Stimulated activated CD8-positive, alpha-beta memory T cell treated with anti-CD3 and anti-CD28 coated beads, Interleukin-7, amount 100 ng/mL, for 1 hour (primary cell): ENCODE measurements at places on chromosomes 7 and 10.

- DNase-seq, result no peak
Observed at GRCh38 chr10:5013385-5013784, 9.7 kb upstream of the AKR1C2 start.

GRCh38 chr10:17232276-17232960, 4.4 kb downstream of the VIM start:
- no peak for DNase-seq

- DNase-seq, result no peak
Observed at GRCh38 chr10:24483701-24484100, 240.0 kb downstream of the ARHGAP21 start.

DNA sequence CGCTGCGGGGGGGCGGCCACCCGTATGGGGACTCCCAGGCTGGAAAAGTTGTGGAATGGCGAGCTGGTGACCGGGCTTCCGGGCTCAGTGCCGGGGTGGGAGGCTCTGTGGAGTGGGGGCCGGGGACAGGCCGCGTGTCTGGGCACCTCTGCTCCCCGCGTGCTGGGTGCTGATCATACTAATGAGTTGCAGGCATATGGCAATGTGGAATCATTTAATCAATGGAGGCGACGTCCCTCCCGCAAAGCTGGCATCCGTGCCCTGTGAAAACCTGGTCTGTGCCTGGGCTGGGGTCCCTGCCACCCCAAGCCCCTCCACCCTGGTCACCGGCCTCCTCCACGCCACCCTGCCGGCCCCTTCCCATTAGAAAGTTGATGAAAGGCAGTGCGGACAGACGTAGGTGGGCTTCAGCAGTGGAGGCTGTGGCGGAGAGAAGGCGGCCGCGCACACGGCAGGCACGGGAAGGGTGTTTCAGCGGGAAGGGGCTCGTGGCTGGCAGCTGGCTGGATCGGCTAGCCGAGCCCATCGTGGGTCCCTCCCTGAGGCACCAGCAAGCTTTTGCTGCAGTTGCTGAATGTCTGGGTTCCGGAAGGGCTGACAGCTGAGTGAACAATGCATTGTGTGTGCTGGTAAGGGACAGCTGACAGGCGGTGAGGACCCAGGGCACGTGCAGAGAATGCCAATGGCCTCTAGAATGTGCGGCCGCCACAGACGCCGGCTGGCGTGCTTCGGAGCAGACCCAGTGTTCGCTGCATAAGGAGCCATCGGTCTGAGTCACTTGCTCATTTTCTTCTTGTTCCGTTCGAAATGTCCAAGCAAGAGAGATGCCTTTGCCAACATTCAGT, 1.5 kb downstream of the ADGRA1 start:
- no peak for DNase-seq

DNA sequence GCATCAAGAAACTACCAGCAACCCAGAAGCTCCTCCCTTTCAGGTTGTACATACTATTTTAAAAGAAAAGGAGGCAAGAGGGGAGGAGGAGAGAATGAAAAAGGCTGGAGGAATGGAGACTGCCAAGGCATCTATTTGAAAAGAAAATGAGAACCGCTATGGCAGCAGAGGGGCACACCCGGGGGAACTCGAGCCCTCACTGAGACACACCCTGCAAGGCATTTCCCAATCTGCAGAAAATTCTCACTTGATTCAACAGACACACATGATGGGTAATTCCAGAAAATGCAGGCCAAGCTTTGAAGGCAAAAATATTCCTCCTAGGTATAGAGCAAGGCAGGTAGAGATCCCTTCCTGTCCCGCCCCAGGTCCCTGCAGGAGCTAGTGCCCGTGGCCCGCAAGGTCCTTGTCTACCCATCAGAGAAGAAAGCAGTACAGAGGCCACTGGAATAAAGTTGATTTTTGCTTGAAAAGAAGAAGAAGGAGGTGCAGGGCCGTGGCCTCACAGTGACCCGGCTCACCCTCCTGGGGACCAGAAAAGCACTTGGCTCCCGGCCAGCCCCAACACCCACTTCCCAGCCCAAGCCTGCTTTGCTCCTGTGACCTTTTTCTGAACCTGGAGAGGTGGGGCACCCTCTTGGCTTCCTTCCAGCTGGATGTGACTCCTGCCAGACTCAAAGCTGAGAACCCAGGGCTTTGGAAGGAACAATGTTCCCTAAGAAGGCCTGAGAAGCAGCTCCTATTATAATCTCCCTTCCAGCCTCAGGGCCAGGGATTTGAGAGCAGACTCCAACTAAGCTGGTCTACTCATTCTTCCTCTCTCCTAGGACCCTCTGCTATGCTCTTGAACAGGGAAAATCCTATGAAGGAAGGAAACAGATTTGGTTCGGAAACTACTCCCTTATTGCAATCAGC, 6.2 kb upstream of the PIK3CG start:
- no peak for DNase-seq
